Cardiac fibroblast (primary cell): ENCODE measurements at places on chromosomes 5 and 9.

DNA sequence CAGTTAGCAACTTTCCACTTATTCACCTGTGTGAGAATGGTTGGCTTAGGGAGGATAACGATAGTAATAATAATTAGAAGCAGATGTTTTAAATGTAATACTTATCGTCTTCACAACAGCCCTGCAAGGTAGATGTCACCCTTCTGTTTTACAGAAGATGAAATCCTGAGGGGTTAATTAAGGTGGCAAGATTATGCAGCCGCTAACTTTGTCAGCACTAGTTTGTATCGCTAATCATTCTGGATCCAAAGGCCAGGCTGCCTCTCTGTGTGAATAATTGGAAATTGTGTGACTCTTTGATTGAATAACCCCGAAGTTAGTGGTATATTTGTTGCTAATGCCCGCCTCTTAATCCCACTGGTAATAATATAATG lies 635 bp downstream of the IFT74 start:
- DNase-seq = no peak

DNA sequence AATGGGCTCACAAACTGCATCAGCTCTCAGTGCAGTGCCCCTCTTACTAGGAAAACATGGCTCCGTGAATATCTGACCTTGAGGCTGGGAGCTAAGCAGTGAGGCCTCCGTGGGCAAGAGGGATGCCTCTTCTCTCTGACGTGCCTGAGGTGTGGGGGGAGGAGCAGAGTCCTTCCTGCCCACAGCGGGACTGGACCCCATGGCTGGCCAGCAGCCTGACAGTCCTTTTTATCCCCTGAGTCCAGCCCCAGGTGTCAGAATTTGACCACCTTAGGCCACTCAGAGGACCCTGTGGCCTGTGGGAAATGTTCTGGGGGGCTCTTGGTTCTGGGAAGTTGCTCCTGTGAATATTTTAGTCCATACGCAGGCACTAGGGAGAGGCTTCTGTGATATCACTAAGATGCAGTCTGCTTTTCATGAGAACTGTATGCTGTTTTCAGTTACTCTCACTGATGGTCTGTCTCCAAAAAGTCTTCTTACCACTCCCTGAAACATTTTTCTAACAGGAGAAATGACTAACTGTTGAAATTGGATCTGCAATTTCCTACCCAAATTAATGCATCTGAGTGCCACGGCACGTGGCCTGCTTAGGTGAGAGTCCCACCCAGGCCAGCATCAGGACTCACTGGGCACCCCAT lies 23.4 kb downstream of the ANGPTL2 start:
- DNase-seq = no peak

GRCh38 chr5:128376577-128376976 lies 161.5 kb downstream of the FBN2 start:
- no peak for DNase-seq

- DNase-seq = peak; percentile 79
These were observed 39.6 kb upstream of the IDNK start for GRCh38 chr9:83583151-83584014.

DNA sequence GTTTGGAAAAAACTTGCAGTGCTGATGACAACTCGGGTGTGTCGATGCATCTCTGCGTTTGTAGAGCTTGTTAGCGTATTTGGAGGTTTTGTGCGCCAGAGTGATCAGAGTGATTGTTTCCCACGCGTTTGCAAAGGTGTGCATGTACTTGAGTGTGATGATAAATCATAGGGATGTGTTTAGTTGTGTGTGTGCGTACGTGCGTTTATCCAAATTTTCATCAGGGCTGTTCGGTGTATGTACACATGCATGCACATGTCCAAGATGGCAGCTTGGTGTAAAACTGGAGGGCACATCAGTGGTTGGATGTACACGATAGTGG lies 248 bp upstream of the C1QTNF2 start:
- DNase-seq = no peak

- DNase-seq = no peak
These were observed 1.4 kb upstream of the SNX18 start for GRCh38 chr5:54516051-54516655.

DNA sequence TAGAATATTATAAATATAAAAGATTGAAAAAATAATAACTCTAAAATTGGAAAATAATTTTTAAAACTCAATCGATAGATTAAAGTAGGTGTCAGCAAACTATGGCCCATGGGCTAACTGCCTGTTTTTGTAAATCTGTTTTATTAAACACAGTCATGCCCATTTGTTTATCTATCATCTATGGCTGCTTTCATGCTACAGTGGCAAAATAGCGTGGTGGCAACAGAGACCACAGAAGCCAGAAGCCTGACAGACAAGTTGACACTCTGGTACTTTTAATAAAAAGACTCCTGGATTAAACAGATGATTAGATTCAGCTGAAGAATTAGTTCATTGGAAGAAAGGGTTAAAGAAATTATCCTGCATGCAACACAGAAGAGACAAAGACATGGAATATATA lies 400.7 kb upstream of the RORB start:
- no peak for DNase-seq

GRCh38 chr5:181188700-181189362 lies 16.2 kb downstream of the TRIM7 start:
- DNase-seq = peak; percentile 89

DNA sequence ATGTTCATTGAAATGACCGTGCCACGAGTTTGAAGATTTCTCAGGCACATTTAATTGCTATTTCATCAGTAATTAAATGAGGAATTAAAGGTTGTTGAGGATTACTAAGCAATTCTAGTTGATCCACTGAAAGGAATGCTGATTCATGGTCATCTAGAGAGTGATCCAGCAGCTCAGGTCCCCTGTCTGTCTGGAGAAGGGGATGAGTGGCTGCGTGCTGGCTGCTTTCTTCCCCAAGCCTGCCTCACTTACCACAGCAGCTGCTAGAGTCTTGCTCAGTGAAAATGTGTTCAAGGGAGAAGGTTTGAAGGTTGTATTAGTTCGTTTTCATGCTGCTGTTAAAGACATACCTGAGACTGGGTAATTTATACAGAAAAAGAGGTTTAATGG lies 7.8 kb upstream of the TGFBI start:
- DNase-seq = peak; percentile 86

- DNase-seq = no peak
These were observed 22.8 kb upstream of the SLC25A51 start for GRCh38 chr9:37926737-37927118.

DNA sequence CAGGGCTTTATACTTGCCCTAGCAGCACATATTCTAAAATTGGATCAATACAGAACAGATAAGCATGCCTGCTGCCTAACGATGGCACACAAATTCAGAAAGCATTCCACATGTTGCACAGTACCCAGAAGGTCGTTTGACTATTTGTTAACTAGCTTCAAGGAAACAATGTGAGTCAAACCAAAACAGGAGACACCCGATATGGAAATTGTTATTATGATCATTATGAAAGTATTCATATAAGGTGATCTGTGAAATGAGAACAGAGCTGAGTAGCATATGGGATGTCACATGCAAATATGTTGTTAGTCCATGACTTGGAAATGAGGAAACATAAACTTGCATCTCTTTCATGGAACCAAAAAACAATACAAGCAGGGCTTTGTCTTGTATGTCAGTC lies 56.3 kb upstream of the BICD2 start:
- DNase-seq = no peak

- peak; percentile 31 for DNase-seq
These were observed 342.7 kb upstream of the RFX3 start for GRCh38 chr9:3868466-3868865.

DNA sequence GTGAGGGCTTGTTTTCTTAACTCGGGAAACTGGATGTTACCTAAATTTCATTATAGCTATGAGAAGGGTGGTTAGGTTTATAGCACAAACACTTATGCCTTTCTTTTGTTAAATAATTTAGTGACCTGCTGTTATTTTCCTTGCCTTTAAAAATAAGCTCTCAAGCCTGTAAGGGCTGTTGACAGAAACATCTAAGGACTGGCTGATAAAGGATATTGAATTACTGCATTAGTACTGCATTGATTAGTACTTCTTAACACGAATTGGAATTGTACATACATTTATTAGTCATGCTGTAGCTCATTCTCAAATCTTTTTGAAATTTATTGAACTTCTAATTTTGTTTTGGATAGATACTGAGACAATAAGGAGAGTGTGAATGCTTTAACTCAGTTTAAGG lies 85.1 kb upstream of the DHFR start:
- no peak for DNase-seq

GRCh38 chr9:136786451-136786850 lies 4.7 kb upstream of the TMEM141 start:
- no peak for DNase-seq

DNA sequence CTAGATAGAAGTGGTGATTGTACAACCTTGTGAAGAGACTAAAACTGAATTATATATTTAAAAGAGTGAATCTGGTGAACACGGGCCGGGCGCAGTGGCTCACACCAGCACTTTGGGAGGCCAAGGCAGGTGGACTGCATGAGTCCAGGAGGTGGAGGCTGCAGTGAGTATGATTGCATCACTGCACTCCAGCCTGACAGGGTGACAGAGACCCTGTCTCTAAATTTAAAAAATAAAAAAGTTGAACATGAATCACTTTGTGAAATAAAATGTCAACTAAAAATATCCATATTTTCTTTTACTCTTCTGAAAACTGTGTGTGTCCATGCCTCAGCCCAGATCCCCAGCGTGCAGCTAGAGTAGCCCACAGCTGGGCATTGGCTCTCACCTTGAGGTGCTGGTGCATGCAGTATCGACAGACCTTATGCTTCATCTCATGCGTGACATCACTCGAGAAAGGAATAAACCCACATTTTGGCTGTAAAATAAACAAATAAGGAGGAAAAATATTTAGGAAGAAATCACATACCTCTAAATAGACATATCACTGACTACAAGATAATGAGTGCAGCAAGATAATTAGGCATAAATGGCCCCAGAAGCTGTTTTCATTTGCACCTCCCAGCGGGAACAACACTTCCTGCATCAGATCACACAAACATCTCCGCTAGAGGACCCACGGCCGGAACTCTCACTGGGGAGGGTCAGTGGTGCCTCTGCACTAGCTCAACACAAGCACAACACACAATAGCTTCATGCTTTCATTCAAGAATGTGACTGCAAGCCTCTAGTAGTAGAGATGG lies 22.1 kb downstream of the IPPK start:
- no peak for DNase-seq

DNA sequence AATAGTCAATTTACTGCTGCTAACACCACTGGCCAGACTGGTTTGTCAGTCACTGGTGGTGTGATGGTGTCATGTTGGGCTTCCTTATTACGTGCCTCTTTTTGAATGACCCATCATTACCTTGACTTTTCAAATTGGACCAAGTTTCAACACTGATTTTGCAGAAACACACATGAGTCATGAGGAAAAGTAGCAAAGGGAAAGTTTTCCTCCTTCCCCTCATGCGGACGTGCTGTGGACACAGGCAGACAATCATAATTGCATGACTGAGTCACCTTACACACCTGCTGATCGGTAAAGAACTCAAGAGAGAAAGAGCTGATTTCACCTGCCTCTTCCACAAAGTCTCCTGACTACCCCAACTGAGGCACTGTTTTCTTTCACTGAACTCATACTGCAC lies 324.5 kb downstream of the ARRDC3 start:
- DNase-seq = peak; percentile 45

- DNase-seq = no peak
These were observed 2.1 kb downstream of the FAM81B start for GRCh38 chr5:95393279-95393678.

GRCh38 chr9:18771011-18771410 lies 262.0 kb downstream of the SAXO1 start:
- DNase-seq = no peak

GRCh38 chr5:9820691-9821449 lies 190.7 kb upstream of the TAS2R1 start:
- peak; percentile 29 for DNase-seq

- DNase-seq = no peak
These were observed 40.2 kb upstream of the ROPN1L start for GRCh38 chr5:10401498-10401897.

GRCh38 chr5:83745816-83746215 lies 25.2 kb upstream of the HAPLN1 start:
- no peak for DNase-seq

- no peak for DNase-seq
These were observed 32.6 kb downstream of the SSBP2 start for GRCh38 chr5:81718300-81718699.

DNA sequence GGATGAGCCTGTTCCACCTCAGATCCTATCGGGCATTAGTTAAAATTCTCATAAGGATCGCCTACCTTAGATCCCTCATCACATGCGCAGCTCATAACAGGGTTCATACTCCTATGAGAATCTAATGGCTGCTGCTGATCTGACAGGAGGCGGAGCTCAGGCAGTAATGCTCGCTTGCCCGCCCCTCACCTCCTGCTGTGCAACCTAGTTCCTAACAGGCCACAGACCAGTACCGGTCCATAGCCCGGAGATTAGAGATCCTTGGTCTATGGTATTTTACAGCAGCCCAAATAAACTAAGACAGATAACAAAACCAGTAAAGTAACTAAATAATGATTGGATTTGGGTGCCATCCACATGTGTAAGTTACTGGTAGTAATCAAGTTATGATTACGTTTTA lies 17.5 kb downstream of the GOLPH3 start:
- no peak for DNase-seq

DNA sequence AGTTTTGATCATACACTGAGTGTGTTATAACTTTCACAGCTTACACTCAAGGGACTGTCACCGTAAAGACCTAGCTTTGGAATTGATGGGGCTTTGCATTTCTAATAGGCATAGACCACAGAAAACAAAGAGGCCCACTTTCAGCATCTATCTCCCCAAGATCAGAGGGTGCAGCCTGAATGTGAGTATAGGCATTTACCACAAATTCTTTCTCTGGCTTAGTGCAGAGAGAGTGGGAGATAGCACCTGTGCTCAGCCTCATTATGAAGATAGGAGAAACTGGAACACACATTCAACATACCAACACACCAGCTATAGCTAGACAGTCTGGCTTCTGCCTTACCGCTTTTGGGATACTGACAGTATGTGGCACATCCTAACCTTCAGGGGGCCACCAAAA lies 783.4 kb upstream of the GRAMD2B start:
- DNase-seq = no peak

- DNase-seq = no peak
These were observed 209.2 kb downstream of the DIRAS2 start for GRCh38 chr9:90433398-90433941.

- DNase-seq = no peak
These were observed 1242.2 kb upstream of the DMAC1 start for GRCh38 chr9:9041756-9042155.

DNA sequence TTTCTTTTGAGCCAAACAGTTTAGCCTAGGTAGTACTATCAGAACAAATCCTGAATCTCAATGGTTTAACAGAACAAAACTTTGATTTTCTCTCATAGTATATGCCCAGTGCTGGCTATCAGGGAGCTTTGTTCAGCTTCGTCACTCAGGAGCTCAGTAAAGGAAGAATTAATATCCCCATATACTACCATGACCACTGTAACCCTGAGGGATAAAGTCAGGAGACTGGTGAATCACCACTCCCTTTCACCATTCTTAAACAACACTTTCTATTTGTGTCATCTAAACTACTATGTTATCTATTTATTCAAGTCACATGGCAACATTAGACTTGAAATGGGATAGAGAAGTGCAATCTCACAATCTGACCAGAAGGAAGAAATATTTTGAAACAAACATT lies 522.6 kb upstream of the COX7C start:
- DNase-seq = no peak

- DNase-seq = peak; percentile 84
These were observed 420.4 kb downstream of the CETN3 start for GRCh38 chr5:89988998-89989655.

- DNase-seq = no peak
These were observed 4.1 kb downstream of the PCSK5 start for GRCh38 chr9:75894566-75894965.
